H9 (cell line): ENCODE measurements at places on chromosomes 2 and 18.

DNA sequence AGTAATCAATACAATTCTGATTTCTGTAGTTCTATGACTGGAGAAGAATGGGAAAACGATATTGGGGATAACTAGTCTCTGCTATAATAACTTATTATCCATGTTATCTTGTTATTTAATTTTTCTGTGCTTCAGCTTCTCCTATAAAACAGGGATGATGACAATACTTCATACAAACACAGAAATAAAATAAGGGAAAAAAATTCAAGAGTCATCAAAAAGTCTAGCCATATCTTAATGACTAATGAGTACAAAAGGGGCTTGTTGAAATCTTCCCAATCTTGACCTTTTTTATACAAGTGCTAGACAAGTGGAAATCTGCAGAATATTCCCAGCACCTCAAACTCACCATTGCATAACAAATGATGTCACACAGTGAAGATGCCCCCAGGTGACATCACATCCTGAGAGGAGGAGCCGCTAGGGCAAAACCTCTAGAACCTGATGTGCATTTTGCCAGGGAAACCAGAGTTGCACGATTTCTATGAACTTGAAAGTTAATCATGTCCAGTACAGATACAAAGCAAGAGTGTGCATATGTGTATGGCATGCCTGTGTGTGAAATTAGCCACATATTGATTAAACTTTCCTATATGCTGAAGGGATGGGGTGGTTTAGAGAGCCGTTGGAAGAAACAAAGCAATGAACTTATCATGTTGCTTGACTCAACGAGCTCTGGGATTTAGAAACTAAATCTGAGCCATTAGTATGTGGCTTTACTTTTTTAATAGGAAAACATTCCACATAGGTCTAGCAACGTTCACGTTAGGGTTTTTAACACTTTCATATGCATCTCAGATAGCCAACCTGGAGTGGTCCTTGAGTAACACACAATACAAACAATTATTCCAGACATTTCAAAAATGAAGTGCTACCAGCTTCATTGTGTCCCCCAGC, 278.9 kb downstream of the SLC4A3 start:
- no peak for DNase-seq

DNA sequence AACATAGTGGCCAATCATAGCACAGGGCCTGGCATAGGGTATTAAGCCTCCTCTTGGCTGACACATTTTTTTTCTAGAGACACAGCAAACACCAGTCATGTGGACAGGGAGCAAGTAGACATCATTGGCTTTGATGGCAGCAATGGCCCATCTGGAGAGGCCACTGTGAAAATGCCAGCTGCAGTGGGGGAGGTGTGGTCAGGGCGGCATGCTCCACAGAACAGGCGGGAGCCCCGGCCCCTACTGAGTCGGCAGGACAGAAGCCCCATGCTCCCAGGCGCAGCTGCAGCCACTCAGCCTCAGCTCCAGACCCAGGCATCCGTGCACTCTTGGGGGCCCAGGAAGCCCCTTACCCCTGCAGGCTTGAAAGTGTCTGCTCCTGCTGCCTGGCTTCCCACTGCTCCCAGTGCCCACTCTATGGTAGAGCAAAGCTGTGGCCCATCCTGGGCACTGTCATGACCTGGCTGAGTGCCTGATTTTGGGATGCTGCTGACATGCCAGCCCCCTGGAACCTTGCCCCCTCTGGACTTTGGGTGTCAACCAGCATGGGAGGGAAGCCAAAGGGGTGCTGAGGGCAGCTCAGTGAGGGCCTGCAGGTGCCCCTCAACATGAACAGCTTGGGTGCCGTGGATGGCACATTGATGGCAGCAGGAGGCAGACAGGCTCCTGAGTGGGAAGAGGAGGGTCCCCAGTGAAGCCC, 23.3 kb upstream of the UBE2F start:
- no peak for DNase-seq

DNA sequence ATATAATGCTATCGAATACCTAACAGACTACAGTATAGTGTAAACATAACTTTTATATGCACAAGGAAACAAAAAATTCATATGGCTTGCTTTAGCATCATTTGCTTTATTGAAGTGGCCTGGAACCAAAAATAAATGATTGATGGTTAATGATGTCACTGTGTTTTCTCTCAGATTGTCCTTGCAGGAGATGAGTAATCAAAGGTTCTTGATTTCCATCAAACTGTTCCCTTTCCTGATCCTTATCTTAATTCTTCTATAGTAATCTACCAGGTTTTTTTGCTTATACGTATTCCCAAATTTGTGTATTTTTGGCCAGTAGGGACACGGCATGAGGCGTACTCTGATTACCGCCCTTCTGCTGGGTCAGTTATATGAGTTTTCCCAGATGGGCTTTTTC, 104.9 kb upstream of the CXCR4 start:
- no peak for DNase-seq

DNA sequence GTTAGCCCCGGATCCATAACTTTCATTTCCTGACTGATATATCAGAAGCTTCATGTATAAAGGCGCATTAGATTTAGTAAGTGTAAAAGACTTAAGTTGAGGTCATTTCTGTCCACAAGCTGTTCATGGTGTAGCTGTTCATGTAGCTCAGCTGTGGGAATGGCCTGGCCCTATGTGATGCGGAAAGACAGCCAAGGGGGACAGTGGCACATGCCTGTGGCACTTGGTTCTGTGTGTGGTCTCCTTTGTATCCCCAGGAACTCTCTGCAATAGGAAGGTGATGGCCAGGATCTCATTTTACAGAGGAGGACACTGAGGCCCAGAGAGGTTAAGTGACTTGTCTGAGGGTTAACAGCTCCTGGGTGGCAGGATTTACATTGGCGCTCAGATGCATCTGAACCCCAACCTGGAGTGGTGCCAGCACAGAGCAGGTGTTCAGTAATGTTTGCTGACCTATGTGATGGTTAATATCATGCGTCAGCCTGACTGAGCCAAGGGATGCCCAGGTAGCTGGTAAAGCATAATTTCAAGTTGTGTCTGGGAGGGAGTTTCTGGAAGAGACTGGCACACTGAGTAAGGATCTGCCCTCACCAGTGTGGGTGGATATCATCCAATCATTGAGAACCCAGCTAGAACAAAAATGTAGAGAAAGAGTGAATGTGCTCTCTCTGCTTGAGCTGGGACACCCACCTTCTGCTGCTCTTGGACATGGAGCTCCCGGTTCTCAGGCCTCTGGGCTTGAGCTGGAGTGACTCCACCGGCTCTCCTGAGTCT, 25.4 kb downstream of the HPCAL1 start:
- DNase-seq = no peak

DNA sequence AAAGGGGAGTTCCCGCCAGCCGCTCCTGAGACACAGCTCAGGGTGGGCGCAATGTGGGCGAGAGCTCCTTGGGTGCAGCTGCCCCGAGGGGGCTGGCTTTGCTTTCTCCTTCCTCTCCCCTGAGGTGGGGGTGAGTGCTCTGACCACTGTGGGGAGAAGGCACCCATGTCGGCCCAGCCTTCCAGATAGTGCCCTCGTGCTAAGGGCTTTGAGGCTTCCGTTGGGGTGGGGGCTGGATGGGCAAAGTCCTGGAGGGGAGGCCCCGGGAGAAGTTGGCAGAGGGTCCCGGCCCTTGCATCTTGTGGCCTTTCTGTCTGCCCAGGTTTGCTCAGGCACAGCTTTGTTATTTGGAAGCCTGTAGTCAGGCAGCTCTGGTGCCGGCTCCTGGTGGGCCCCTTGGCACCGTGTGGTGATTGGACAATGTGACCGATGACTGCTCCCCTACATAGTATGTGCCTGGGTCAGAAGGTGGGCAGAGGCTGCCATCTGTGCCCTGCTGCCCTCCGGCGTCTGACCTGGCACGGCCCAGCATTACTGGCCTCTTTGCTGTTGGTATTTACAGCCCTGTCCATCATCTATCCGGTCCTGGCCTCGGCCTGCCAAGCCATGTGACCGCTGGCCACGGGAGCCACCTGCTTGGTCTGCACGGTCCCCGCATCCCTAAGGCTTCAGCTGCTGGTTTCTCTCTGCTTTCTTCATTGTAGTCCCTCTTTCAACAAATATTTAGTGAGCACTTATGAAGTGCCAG, 50.8 kb downstream of the TWIST2 start:
- no peak for DNase-seq

DNA sequence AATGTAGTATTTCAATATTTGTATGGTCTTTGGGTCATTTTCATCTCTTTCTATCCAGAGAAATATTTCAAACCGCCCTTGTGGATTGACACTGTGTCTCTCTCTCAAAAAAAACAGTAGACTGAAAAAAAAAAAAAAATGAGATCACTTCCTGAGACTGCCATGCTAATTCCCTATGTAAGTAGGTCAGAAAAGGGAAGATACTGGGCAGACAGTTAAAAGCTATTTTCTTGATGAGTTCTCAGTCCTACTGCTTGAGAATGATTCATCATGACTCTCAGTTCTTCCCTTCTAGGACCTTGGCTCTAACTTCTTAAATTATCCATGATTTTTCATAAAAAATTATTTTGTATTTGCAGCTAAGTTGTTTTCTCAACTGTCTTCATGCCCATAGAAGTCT, 672.3 kb upstream of the REG3G start:
- no peak for DNase-seq

DNA sequence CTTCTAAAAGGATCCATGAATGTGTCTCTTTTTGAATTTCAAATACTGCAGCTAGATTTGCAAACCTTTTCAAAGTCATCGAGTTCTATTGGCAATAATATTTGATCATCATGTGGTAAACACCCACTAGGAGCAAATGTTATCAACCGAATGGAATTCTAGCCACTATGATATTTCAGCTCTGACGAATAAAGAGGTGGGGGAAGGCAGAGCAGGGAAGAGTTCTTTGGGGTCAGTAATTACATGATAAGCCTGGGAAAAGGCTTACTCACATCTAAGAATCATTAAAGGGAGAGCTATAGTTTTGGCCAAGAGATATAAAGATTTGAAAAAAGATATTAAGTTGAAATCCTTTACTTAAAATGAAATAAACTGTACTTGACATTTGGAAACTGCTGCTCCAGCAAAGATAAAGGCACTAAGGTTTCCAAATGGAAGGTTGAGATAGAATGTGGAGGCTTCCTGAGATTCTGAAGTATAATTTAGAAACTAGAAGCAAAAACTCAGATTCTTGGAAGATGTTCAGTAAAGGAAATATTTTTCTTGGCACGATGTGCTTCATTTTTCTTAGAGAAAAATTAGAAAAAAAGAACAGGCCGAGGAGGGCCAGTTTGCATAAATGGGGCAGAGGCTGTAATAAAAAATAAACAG, 104.7 kb upstream of the ARHGAP28 start:
- DNase-seq = no peak

DNA sequence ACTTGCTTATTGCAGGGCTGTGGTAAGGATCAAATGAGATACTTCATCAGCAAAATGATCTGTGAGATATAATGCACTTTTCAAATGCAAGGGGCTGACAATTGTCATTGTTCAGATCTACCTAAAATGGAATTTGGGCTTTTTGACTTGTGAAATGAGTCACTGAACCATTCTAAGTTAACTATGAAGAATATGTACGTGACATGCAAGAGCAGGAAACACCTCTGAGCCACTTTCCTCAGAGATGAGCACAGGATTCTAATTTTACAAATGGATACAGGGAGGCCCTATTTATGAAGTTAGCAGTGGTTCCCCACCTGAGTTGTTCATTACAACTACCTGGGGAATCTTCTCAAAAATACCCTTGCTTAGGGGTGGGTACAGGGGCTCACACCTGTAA, 26.7 kb downstream of the CTLA4 start:
- DNase-seq = no peak

- DNase-seq = no peak
Observed at GRCh38 chr18:48227206-48227605, 182.0 kb downstream of the ZBTB7C start.

DNA sequence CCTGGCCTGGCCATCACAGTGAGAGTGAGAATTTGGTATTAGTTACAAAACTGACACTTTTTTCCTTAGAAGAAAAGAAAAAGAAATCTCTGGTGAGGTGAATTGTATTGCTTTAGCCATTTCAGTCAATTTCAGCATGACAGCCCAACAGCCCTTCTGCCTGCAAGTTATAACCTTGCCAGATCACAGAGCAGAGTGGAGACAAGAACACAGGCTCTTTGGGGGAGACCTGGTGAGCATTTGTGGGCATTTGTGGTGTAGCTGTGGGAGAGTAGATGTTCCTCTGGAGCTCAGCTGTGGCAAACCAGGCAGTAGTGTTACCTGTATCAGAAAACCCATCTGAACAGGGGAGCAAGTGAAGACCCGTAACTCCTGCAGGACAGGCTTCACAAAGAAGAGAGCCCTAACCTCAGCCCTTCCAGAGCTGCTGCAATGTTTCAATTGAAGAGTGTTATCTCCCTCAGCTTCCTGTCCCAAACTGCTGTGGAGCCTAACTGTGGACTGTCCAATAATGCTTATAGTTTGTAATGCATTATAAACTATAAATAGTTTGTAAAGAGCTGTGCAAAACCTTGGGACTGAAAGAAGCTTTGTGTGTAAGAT, 22.8 kb upstream of the DLX1 start:
- DNase-seq = no peak

DNA sequence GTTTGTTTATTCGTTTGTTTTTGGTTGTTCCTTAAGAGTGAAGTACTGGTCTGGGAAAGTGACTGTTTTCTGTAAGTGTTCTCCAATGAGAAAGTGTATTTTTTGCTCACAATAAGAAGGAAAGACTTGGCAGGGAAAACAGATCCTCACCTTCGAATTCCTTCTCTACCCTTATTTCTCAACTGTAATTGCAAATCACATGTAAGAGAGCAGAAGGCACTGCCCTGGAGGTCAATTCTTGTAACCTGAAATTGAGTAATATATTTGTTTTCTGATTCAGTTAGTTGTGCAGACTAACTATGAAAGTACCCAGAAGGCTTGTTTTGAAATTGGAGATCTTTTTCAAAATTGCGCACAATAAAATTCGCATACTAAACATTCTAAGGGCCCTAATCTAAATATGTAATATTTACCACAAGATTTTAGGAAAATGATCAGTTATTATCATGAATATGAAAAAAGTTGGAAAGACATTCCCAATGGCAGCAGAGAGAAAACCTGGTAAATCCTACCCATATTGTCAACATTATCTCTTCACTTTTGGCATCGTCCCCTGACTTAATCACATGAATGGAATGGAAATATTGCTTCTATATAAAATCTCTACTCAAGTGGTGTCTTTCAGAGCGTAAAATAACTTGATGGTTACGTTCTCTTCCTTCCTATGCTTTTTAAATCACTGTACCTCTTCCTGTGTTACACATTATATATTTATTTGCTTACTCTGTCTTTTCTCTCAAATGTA, 24.1 kb downstream of the TFPI start:
- no peak for DNase-seq

GRCh38 chr2:222972420-222972819, 79.6 kb upstream of the KCNE4 start:
- no peak for DNase-seq

DNA sequence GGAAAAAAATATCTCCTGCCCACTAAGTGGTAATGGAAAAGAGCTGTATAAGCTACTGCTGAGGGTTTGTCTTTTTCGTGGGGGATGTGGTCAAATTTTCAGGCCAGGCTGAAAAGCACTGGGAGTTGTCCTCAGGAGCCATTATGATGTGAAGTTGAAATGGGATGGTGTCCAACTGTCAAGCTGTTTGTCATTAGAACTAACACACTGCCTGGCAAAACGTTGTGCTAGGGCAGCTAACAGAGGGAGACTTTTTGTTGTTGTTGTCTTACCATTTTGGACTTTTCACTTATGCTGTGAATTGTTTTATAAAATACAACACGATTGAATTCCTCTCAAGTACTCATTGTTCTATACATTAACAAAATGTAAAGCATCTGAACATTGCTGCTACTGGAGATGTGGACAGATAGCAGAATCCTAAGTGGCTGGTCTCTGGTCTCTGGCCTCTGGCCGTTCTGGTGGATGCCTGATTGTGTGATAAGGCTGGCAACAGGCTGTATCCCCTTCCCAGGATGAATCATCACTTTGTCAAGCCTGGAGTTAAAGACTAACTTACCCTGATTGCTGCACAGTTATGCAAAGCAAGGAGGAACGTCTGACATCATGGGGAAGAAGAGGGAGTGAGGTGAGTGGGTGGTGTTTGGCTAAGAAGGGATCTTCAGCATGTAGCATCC, 2.3 kb downstream of the MYO1B start:
- DNase-seq = no peak
